ENCODE measurements at places on chromosomes 1 and 21.

- DNase-seq, result no peak
These were observed 8.7 kb upstream of the IRF2BP2 start for GRCh38 chr1:234618737-234619049.

DNA sequence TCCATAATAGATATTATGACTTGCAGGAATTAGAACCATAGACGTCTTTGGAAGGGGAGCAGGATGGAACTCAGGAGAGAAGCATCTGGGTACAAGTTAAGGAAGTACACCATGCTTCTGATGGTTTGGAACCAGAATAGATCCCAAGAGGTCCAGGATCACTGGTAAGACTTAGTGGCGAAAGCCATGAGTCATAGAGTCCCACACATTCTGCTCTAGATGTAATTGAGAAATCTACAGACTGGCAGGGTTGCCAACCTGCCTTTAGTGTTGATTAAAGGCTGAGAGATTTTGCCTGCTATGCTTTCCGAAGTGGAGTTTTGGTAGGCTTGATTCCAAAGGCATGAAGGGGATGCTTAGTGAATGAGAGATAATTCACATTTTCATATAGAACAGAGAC, 57.1 kb upstream of the C1orf87 start:
- no peak for DNase-seq

GRCh38 chr1:1895456-1896336, 4.8 kb upstream of the GNB1 start:
- DNase-seq, result no peak

GRCh38 chr1:221704306-221704705, 37.6 kb downstream of the DUSP10 start:
- no peak for DNase-seq

- DNase-seq, result no peak
These were observed 1.5 kb downstream of the RALGPS2 start for GRCh38 chr1:178726545-178726944.

DNA sequence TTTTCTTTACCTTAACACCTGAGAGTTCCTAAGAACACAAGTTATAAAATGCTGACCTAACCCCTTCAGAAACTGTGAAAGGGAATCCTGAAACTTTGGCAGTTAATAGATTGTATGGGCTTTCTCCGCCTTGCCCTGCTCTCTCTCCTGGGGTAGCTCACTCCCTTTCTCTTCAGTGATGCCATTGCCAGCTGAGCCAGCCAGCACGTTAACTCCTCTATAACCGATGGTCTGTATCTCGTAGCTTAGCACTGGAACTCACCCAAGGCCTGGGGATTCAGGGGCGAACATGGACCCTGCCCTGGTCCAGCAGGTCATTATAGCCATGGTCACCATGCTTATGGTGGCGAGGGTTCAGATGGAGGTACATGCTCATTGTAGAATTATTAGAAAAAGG, 40.7 kb downstream of the TRAPPC10 start:
- no peak for DNase-seq

- no peak for DNase-seq
These were observed 110.1 kb downstream of the FOXD2 start for GRCh38 chr1:47547753-47548573.

GRCh38 chr1:180057883-180058396, 96.7 kb upstream of the QSOX1 start:
- DNase-seq, result no peak
